ENCODE measurements at places on chromosomes 16 and 17.

GRCh38 chr17:83101805-83102480, 22.5 kb downstream of the METRNL start:
- no peak for DNase-seq

GRCh38 chr16:19928432-19928831, 43.8 kb upstream of the GPRC5B start:
- no peak for DNase-seq

- peak; percentile 4 for DNase-seq
These were observed 36.7 kb downstream of the KIAA0753 start for GRCh38 chr17:6603744-6604325.

- DNase-seq, result no peak
These were observed 37.3 kb downstream of the TSC2 start for GRCh38 chr16:2084895-2085625.

- no peak for DNase-seq
These were observed 16.1 kb downstream of the ITGB4 start for GRCh38 chr17:75737133-75737962.

DNA sequence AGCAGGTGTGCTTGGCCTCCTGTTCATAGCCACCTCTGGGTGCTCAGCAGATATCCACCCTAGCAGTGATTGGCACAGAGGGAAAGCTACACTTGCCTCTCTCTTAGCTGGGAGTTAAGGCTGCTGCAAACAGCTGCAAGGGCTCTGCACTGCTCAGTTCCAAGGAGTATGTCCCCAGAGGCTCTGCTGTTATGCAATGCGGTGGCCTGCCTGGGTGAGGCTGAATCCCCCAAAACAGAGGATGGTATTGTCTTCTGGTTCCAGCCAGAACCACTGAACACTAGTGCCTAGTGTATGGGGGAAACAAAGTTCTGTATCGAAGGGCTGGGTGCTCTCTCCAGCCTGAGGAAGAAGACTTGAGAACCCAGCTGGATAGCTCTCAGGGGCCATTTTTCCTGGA, 16.8 kb downstream of the TMEM94 start:
- no peak for DNase-seq

DNA sequence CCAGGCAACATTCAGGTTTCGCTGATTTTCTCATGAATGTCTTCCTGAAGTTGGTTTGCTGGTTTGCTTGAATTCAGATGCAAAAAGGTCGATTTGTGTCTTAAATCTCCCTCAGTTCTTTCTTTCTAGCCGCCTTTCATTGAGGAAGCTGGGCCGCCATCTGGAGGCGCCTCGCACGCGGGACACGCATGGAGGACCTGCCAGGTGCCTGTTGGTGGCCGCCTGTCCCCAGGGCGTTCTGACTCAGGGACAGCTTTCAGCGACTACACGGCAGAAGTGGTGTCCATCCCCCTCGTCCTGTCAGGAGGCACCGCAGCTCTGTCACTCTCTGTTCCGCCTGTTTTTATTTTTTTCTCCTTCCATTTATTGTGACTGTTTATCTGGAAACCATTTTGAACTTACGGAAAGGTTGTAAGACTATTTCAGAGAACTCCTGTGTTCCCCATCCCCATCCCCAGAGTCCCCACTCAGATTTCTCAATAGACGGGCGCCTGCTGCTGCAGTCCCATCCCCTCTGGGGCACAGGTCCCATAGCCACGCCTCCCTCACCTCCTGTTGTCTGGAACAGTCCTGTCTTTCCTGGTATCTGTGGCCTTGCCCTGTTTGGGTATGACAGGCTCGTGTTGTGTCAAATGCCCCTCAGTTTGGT, 33.2 kb downstream of the COX4I1 start:
- DNase-seq, result no peak

- no peak for DNase-seq
These were observed 192.1 kb upstream of the CIBAR2 start for GRCh38 chr16:85304337-85304736.

GRCh38 chr16:877242-878071, 76.9 kb upstream of the GNG13 start:
- DNase-seq, result no peak

DNA sequence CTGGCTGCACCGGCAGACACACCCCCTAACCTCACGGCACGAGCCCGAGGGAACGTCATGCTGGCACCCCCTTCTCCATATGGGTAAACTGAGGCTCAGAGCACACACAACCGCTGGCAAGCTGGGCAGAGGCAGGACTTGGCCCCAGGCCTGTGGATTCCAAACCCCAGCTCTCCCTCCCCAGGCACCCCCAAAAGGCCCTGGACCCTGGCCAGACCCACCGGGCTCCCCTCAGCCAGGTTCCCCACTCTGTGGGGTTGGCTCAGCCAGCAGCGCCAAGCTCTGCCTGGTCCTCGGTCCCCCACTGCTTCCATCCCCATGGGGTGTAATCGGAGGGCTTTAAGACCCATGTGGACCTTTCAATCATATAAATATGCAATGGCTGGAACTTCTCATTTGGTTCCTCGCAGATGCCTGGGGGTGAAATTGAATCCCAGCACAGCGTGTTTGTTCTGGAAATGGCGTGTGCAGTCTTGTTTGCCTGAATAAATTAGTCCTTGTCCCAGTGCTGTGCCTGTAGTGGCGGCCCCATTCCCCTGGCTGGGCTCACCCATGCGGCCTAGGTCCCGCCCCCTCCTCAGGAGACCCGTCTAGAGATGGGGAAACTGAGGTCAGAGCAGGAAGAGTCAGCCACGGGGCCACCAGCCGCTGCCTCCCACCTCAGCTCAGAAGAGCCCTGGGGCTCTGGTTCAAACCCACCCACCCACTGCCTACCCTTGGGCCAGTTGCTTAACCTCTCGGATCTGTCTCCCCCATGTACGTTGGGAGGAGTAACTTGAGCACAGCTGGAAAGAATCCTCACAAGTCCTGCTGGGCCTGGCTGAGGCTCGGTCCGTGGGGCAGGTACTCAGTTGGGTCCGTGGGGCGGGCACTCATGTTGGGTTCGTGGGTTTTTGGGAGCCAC, 57.3 kb downstream of the ZFPM1 start:
- peak; percentile 15 for DNase-seq

DNA sequence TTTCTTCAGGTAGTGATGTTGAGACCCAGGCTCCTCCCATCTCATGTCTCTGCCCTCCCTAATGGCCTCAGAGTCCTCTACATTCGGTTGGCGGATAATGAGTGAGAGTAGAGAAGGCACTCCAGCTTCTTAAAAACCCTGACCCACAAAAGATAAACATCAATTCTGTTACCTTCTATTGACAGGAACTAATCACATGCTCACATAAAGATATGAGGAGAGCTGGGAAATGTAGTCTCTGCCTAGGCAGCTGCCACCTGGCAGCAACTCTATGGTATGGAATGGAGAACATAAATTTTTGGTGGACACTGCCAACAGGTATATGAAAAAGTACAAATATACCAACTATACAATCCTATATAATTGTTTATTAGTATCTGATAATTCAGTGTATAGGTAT, 110.7 kb upstream of the HLF start:
- peak; percentile 59 for DNase-seq

DNA sequence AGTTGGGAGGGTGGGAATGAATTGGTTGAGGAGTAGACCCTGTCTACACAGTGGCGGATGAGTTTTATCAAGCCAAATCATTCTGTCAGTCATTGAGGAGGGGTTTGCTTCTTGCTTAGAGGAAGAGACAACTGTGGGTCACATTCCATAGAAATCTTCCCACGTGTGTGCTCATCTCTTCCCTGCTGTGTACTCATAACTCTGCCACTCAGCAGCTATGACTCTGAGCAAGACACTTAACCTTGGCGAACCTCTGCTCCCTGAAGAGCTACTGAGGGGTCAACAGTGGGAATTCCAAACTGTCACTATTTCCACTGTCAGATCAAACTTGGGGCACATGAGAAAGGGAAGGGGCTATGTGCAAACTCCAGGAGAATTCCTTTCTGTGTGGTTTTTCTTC, 72.6 kb upstream of the COX10 start:
- no peak for DNase-seq

Data from NCI-H1436 (cell line).